GM10248 (cell line): ENCODE measurements at places on chromosomes 2 and 18.

GRCh38 chr2:8152392-8153257, 529.2 kb upstream of the ID2 start:
- peak; percentile 80 for DNase-seq

DNA sequence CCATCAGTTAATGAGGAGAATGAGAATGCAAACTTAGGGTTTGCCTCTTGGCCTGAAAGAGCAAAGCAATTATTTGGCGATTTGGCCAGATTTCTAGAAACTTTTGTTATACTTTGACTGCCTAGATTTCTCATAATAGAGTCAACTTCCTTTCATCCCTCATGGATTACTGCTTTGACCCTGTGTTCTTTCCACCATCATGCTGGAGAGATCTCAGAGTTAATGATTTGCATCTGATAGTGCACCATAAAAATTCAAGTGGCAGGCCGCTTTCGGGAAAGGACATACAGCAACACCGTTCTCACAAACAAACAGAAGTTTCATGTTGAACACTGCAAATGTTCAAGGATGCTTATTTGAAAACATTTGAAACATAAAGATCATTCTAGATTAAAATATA, 143.7 kb upstream of the ZFP36L2 start:
- no peak for DNase-seq

DNA sequence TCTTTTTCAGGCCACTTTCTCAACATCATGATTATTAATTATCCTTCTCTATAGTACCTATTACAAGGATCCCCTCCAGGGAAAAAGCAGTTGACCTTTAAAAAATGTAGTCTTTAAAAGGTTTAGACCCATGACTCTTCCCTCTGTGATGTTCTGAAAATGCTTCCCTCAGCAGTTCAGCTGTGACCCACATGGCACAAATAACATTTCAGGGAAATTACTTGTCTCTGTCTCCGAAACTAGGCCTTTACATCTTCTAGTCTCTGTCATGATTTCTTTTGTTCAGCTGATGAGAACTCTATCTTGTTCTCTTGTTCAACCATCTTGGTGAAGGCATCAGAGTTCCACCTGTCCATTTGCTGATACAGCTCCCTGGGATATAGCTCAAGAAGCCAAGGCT, 28.3 kb downstream of the LGALSL start:
- DNase-seq: no peak

DNA sequence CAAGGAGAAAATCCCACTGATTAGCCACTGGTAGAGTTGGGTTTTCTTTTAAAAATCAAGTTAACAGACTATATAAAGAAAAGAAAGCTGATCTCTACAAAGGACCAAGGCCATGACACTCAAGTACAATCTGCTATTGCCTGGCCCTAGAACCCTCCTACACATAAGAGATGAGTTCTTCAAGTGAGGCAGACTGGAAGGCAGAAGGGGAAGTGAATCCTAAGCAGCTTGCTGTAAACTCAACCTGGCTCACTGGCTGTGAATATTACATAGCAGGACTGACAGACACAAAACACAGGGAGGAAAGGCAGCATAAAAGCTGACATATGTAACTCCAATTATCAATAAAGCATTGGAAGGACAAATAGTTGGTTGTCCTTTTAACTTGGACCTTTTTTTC, 65.4 kb downstream of the TRIP12 start:
- peak; percentile 70 for DNase-seq

DNA sequence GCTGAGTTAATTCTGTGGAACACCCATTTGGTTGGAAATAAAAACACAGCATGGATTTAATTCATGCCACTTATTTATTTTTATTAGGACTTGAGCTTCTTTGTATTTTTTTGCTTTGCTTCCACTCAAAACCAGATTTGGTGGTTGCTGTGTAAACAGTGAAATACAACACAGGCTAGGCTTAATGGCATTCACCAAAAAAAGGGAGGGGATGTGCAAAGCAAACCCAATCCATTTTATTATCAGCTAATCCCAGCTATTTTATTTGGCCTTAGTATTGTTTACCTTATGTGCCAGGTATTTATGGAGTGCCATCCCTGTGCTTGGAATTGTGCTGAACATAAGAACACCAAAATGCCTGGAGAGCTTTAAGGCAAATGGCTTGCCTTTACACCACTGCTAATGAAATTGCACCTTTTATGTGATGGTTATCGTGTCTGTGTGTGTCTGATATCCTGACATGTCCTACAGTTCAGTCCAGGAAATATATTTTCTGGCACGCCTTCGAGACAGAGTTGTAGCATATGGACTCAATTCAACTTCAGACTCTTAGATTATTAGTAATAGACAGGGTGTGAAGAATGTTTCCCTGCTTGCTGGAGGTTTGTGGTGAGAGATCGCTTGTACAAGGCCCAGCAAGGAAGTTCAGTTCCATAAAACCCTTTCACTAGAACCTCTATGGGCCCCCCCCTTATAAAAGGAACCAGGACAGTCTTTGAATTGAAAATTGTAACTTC, 99.6 kb downstream of the PRPF40A start:
- no peak for DNase-seq

DNA sequence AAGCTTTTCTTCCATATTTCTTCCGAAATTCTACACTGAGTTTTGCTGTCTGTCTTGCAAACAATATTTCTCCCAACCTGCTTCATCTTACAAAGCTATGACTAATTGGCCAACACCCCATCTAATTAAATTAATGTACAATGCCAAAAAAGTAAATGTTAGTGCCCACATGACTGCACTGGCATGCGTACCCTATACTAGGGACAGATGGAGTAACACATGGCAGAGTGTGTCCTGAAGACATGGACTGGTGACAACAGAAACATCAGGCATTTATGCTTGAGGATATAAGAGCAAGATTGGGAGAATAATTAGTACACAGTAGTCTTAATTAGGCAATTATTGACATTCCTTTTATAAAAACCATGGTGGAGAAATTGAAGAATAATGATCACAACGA, 66.8 kb downstream of the MREG start:
- DNase-seq: no peak

- peak; percentile 39 for DNase-seq
Observed at GRCh38 chr18:57051657-57052044, 95.2 kb upstream of the BOD1L2 start.

GRCh38 chr2:30147715-30148610, 1.2 kb downstream of the YPEL5 start:
- peak; percentile 86 for DNase-seq

GRCh38 chr2:220014961-220015360, 387.5 kb downstream of the SLC4A3 start:
- DNase-seq: no peak

GRCh38 chr18:23159344-23159743, 24.1 kb downstream of the CABLES1 start:
- DNase-seq: no peak

DNA sequence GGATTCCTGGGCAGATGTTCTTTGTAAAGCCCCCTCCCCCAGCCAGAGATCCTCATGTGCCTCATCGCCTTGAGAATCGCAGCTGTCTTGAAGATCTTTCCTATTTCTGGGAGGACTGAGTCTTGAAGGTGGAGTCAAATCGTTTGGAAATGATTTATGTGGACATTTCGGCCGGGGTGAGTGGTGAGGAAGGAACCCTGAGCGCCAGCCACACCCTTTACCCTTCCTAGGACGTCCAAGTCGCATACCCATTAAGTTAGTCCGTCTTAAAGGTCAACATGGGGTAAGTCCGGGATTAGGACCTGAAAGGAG, 84.9 kb upstream of the ZCCHC2 start:
- DNase-seq: no peak

DNA sequence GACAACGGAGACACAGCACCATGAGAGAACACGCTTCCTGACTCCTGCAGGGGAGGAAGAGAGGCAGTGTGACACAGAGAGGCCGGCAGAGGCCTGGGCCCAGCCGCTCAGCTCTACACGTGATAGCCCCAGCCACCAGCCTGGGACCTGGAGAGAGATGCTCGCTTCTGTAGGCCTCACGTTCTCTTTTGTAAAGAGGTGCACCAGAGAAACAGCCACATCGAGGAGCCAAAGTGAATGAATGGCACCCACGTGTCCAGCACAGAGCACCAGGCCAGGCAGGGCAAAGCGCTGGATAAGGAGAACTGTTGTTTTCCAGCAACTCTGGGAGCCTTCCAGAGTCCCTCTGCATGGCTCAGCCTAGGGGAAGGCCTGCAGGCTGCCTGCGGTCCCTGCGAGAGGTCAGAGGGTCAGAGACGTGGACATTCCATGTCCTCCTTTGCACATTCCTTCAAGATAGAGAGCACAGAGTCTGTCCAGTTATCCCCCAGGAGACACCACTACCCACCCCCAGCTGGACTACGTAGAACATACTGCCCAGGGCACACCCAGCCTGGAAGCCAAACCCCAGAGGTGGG, 14.2 kb downstream of the LIMS2 start:
- no peak for DNase-seq

- DNase-seq: peak; percentile 73
Observed at GRCh38 chr2:636641-637405, 40.4 kb downstream of the TMEM18 start.

DNA sequence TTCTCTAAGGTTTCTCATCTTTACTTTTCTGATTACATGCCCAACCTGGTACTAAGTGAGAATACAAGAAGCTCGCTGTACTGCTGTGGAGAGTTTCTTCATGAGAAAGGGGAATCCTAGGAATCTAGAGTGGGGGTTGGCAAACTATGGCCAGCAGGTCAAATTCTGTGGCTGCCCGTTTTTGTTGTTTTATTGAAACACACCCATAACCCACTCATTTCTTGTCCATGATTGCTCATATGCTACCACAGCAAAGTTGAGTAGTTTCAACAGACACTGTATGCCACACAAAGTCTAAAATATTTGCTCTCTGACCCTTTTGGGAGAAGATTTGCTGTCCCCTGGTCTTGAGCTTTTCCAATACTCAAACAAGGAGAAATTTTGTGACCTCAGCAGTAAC, 58.8 kb downstream of the C2orf74 start:
- no peak for DNase-seq

- DNase-seq: no peak
Observed at GRCh38 chr2:157722580-157723234, 94.0 kb upstream of the ACVR1C start.

GRCh38 chr2:146879882-146880281, 964.9 kb upstream of the ACVR2A start:
- DNase-seq: no peak

- DNase-seq: peak; percentile 37
Observed at GRCh38 chr2:200585730-200586643, at the start of gene AOX1. Gene AOX1 (plus strand): TSS chr2:200586014. CDS start chr2:200586109, 95 bp downstream.

- DNase-seq: no peak
Observed at GRCh38 chr2:21234464-21235120, 110.8 kb downstream of the TDRD15 start.

DNA sequence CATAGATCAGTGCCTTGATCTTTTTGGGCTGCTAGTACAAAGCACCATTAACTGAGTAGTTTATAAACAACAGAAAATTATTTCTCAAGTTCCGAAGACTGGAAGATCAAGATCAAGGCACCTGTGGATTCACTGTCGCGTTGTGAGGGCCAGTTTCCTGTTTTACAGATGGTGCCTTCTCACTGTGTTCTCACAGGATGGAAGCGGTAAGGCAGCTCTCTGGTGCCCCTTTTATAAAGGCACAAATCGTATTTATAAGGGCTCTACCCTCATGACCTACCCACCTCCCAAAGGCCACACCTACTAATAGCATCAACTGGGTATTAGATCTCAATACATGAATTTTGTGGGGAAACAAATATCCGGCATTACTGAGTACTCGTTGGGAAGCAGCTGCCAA, 729.5 kb upstream of the SLC39A10 start:
- no peak for DNase-seq

GRCh38 chr2:217086038-217086522, 226.2 kb upstream of the TNP1 start:
- peak; percentile 29 for DNase-seq

DNA sequence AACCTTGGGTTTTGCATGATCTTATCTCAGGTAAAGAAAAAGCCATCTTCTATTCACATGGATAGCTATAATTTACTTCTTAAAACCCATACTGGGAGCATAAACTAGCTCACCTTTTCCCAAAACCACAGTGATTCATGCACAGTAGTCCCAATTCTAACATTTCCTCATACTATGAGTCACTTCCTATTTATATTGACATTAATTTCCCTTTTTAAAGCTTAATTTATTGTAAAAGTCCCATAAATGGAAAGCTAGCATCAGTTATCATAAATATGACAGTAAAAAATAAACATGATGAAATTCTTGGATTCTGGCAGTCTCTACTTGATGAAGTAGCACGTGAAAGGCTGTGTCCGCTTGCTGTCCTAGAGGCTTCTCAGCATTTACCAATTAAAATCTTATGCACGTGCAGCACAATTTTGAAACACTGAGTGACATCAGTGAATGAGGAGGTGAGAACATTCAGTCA, 180.1 kb downstream of the CDH2 start:
- no peak for DNase-seq

GRCh38 chr2:239555571-239555905, 154.7 kb upstream of the HDAC4 start:
- no peak for DNase-seq

GRCh38 chr2:182655750-182656149, 60.3 kb upstream of the DNAJC10 start:
- no peak for DNase-seq

DNA sequence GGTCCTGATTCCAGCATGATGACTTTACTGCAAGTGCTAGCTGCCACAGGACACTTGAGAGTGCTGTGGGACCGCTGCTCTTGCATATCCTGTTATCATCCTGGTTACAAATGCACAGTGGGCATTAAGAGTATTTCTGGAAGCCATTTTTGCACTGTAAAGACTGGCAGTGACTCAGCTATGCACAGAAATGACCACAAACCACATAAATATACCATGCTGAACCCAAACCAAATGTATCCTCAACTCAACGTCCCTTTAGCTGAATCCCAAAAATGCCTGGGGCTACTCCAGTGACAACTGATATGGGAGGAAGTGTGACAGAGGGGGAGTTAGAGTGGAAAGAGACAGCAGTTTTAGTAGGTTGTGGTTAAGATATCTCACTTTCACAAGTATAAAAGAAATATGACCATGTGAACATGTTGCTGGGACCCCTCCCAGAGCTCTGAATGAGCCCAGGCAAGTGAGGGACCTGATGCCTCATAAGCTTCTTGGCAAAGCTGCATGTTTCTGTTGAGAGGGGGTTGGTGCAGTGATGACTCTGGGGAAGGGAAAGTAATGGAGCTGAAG, 37.3 kb downstream of the RHBDD1 start:
- DNase-seq: no peak

DNA sequence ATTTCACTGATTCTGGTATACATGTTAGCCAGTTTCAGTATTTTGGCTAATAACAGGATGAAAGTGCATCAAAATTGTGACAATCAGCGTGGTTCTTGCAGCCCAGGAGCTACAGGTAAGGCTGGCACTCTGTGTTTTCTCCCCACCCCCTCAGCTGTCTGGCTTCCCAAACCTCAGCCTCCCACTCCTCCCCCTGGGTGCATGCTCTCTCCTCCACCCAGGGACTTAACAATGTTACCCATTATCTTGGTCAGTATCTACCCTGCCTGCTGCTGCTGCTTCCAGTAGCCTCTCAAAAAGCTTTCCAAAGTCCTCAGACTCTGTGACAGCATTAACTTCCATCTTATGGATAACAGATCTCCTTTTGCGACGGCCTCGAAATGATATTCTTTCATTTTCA, 41.0 kb downstream of the TRABD2A start:
- DNase-seq: no peak

DNA sequence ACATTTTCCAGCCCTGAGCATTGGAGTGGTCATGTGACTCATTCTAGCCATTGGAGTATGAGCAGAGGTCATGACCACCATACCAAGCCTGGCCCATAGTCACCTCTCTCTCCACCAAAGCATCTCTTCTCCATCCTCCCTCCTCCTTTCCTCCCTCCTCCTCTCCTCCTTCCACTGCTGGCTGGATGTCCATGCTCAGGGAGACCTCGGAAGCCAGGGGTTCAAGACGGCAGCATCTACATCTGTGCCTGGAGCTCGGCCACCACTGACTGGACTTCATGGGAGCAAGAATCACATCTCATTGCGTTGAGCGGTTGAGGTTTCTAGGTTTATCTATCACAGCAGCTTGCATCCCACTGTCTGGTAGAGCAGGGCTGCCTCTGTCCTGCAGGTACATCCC, 252.4 kb downstream of the NDUFA10 start:
- DNase-seq: no peak
